Mesendoderm (in vitro differentiated cells): ENCODE measurements at places on chromosomes 7 and 10.
A peak's percentile ranks its signal among the peaks of the same experiment; 100 is the strongest.

DNA sequence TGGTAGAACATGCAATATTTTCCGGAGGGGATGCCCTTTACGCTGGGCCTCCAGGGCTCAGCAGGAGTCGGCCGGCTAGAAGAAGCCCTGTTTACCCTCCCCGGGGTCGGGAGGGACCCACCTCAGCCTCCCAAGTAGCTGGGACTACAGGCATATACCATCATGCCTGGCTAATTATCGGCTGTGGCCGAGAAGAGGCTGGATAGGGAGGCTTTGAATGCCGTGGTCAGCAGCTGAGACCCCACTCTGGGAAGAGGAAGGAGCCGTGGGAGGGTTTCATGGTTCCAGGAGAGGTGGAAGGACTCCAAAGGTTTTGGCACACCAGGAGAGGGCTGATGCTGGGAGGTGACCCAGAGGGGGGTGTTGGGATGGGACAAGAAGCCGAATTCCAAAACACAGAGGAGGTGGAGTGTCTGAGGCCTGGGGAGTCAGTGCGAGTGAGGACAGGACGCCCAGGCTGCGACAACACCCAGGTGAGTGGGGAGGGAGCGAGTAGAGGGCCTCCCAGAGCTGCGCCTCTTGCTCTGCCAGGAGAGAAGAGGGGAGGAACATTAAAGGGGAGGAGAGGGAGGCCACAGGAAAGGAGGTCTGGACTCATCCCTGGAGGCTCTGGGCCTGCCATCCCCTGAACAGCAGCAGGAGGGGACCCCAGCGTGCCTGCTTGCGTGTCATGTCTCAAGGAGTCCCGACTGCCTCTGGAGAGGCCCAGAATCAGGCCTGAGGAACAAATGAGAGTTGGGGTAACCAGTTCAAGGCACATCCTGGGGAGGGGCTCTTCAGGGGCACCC, 19.6 kb downstream of the GRID2IP start:
- no peak for DNase-seq

GRCh38 chr7:23167691-23168090, 14.2 kb upstream of the NUP42 start:
- DNase-seq, result no peak

- DNase-seq, result no peak
These were observed 95.9 kb upstream of the UNC5B start for GRCh38 chr10:71116426-71116825.

DNA sequence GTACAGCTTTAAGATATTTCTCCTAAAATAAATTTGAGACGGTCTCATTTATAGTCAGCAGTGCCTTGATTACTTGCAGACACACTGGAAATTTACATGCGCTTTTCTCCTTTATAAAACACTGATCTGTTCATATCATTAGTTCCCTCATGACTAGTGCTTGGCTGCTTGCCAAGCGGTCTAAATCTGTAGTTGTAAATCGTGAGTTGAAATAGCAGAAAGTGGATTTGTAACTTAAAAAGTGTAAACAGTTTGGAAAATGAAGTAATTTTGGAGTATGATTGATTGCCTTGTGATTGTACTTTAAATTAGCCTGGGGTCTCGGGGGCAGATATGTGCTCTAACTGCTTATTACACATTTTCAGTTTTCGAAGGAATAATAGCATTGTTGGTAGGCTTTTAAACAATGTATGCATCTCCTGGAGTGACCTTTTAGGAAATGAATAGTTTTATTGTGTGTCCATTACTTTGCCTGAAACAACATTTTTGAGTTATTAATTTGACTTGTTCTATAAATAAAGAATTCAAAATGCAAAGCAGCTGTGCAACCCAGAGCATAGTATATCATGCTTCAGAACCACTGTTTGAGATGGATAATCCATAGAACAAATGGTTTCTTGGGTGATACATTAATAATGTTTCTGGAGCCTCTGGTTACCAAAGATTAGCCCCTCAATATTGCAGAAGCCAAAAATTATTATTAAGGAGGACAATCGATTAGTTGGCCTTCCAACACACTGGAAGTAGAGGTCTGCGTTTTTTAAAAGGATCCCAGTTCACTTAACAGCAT, 73.3 kb downstream of the ARID5B start:
- DNase-seq, result no peak

DNA sequence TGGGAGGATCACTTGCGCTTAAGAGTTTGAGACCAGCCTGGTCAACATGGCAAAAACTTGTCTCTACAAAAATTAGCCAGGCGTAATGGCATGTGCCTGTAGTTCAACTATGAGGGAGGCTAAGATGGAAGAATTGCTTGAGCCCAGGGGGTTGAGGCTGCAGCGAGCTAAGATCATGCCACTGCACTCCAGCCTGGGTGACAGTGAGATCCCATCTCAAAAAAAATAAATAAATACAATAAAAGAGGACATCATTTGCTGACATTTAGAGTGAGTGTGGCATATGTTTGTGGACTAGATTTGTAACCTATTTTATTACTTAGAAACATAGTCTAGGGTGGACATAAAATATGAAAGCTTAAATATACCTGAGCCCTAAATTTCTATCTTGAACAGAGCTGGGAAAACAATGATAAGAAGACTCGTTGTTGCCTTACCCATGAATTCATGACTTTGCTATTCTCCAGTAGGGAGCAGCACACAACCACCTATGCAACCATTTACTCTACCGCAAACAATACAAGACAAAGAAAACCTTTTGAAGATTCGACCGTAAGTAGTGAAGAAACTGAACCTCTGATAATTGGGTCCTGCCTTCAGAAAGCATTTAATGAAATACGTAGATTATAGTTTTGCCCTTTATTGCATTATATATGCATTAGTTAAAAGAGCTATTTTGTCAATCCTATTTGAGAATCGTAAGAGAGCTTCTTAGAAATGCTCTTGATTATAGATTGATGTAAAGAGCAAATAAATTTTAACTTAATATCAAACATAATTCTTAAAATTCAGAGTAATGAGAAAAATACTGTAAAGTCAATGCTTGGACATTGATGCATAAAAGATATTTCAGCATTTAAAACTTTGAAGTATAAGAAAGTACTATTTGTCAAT, 83.5 kb downstream of the GNAT3 start:
- peak; percentile 83 for DNase-seq

DNA sequence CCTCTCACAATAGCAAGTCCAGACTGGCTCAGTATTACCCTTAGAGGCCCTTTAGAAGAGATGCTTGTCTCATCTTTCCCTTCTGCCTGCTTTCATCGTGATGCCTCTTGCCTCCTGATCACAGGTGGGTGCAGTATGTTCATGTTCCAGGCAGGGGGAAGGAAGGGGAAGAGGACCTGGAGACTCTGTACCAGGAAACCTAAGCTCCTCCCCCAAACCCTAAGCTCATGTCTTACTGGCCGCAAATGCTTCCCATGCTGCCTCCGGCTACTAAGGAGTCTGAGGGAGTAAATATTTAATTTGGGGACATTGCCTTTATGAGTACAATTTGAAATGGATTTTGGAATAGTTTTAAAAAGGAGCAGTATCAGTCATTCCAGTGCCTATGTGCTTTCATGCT, 192.6 kb downstream of the CDCA7L start:
- DNase-seq, result peak; percentile 52

- no peak for DNase-seq
These were observed 7.4 kb upstream of the OPN4 start for GRCh38 chr10:86646933-86647332.

DNA sequence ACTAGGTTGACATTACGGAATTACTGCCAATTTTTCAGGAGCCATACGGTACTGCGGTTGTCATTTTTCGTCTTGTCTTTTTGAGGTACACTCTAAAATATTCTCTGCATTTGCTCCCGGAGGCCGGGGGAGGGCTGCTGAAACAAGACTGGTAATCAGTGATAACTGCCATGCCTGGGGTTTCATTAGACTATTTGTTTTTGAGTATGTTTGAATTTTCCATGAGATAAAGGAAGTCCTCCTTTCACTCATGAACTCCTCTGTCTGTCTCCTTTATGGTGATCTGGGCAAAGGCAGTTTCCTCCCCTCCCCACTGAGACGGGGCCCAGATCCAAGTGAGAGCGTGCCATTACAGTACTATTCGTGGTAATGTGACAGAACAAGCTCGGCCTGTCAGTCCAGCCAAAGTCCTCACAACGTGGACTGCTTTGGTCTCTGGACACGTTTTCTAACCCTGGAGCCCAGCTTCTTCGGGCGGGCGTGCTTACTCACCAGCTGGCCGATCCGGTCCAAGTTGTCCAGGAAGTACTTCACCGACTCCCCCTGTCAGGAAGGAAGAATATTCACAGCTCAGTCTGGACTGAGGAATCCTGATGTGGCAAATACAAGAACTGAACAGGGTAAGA, 45.1 kb downstream of the AMZ1 start:
- DNase-seq, result no peak

DNA sequence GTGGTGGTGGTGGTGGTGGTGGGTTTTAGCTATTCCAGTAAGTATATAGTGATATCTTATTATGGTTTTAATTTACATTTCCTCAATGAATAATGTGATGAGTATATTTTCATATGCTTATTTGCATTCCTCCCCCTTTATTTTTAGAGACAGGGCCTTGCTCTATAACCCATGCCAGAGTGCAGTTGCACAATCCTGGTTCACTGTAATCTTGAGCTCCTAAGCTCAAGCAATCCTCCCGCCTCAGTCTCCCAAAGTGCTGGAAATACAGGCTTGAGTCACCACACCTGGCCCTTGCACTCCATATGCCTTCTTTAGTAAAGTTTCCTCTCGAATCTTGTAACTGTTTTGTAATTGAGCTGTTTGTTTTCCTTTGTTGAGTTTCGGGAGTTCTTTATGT, 577.7 kb upstream of the AUTS2 start:
- no peak for DNase-seq

DNA sequence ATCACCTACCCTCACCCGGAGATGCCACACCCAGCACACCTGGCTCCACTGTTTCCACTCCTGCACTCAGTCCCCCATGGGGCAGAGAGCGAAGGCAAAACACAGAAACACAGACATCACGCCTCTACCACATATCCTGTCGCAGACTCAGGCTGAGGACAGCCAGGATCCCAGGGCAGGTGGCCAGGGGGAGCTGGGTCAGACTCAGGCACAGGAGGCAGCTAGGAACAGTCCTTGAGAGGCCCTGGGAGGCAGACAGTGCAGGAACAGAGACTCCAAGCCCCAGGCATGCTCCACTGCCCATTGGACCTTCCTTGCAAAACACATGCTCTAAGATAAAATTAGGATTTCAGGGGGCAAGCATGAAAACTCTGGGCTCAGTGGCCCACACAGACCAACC, 154.4 kb upstream of the C7orf33 start:
- DNase-seq, result no peak

GRCh38 chr7:56099653-56100052, 6.6 kb downstream of the CHCHD2 start:
- no peak for DNase-seq

DNA sequence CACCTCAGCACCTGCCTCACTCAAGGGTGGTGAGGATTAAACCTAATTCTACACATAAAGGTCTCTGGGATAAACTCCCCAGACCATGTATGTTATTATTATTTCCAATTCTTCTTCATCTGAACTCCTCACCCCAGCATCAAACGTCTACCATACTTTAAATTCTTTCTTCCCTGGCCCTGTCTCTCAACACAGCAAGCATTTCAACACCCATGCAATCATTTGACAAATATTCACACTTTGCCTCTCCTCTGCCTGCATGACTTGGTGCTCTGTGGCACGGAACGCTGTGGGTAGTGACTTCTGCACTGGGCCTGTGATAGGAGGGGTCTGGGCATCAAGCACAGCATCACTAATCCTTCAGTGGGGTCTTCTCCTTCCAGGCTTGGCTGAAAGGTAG, 490.8 kb downstream of the TNS3 start:
- DNase-seq, result peak; percentile 29

GRCh38 chr10:93126483-93127052, 52.9 kb downstream of the CYP26A1 start:
- peak; percentile 60 for DNase-seq

- DNase-seq, result peak; percentile 47
These were observed 16.4 kb downstream of the PRKRIP1 start for GRCh38 chr7:102412548-102412947.

DNA sequence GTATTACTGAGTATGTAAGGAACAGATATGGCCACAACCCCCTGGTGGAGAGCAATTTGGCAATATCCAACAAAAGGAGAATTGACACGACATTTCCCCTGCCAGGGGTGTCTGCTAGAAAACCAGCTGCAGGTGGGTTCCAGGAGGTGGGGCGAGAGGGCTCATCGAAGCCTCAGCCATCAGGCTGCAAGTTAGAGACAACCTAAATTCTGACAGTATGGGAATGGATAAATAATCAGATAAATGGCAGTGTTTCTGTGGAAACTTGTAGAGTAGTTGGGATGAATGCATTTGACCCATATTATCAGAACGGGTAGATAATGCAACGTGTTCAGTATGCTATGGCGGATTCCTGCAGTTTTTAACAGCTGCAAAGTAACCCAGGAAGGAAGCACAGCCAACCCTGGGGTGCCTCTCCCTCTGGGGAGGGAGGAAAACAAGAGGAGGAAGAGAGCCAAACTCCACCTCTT, 3.5 kb downstream of the TMEM273 start:
- no peak for DNase-seq

DNA sequence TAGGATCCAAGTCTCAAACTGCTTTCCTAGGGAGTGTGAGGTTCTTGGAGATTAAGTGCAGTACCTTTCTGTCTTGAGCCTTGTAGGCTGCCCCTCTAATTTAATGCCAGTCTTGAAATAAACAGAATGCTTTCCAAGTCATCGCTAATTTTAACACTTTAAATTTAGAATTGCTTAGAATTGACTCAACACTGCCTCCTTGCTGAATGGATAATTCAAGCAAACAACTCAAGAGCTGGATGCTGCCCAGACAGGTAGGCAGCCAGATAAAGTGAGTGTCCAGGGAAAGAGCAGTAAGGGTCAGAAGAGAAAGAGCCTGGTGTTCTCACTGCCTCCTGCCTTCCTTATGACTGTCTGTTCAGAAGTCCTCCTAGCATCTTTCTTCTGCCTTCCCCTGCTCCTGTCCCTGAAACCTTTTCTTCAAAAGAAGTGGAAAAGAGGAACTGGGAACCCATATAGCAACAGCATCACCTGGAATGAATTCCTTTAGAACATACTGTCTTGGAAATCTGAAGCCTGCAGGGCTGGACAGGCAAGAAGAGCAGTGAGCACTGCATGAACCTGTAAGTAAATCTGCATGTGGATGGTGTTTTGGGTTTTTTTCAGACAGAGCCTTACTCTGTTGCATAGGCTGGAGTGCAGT, 3.1 kb upstream of the GOT1 start:
- DNase-seq, result peak; percentile 21

DNA sequence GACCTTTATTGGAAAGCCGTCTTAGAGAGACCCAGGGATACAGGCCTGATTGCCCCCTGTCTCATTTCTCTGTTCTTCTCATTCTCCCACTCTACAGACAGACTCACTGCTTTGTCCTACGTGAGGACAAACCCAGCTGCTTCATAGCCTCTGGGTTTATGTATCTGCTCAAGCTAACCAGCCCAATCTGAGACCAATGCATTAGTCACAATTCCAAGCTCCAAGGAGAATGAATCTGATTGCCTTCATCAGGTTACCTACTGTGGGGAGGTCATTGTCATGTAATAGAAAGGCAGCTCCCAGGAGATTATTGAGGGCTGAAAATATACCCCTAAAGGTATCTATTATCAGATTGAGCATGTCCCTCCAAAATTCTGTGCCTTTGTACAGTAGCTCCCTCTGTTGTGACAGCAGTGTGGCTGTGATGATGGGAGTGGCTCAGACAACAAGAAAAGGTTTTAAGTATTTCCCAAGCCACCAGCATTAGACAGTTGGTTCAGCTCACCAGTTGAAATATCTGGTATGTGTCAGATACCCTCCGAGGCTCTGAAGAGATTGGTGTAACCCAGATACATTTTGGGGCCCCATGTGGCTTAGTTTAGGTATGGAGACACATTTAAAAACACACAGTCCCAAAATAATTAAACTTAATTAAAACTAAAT, 123.1 kb upstream of the EEPD1 start:
- no peak for DNase-seq
